ENCODE measurements at places on chromosomes 11 and 22.

- DNase-seq: no peak
Measured at GRCh38 chr11:71995726-71996291, 2.9 kb upstream of the IL18BP start.

GRCh38 chr11:30879322-30880005 lies 293.3 kb upstream of the MPPED2 start:
- no peak for DNase-seq

DNA sequence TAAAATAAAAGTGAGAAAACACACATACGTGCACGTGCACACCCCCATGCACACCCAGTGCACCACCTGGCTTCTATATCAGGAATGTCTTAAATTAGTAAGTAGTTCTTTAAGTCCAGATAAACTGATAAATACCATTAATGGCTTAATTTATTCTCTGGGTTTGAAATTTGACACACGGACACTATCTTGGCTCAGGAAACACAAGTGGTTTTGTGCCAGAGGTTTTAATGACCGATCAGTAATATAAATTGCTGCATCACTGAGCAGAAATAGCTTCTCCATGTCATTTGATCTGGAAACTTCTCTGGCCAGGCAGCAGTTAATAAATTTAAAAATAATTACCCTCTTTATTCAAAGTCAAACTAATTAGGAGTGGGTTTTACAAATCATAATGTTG lies 101.5 kb upstream of the NNMT start:
- DNase-seq: no peak

DNA sequence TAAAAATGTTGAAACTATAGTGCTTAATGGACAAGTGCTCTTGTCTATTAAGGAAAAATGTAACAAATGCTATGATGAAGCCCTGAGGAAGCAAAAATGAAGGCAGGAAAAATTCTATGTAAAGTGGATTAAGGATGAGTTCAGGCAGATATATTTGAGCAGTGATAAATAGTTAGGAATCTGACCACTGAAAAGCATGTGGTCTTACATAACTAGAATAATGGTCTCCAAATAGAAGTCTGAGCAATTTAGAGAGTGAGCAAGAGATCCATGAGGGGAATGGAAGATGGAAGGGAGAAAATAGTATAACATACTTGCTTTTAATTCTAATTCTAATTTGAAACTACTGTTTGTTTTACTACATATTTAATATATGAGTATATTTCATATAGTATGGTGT lies 510.6 kb upstream of the ARHGAP42 start:
- DNase-seq: no peak
